ENCODE measurements at places on chromosomes 4 and X.
A peak's percentile ranks its signal among the peaks of the same experiment; 100 is the strongest.

DNA sequence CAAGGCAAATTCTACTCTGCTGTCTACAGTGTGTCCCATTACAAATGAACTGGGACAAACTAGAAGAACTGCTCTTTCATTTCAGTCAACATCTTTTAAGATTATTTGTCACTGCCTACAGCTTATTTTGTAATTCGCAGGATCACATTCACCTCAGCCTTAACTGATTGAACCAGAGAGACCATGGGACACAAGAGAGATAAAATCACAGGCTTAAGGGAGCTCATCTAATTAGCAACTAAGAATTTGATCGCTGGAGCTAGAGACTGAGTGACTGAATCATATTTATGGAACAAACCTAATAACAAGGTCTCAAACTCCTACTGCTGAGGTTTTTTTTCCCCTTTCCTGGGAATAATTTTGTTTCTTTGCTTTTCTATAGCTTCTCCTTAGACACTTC lies 898.2 kb downstream of the PCDH18 start:
- DNase-seq: no peak

DNA sequence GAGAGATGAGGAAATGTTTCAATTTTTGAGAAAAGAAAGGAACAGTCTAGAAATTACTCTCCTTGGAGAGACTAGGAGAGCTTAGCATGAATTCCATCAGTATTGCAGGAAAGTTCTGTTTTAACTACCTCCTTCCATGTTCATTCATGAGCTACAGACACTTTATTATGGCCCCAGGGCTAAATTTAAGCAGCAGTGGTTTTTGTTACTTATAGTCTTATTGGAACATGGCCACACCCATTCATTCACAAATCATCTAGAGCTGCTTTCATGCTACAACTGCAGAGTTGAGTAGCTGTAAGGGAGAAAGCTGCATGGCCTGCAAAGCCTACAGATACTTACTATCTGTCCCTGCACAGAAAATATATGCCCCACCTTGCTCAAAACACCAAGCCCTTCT lies 81.7 kb downstream of the SHISA3 start:
- no peak for DNase-seq

- DNase-seq: no peak
Observed at GRCh38 chrX:154444755-154445246, 860 bp downstream of the FAM50A start.

GRCh38 chr4:26474551-26474950 lies 15.7 kb downstream of the CCKAR start:
- DNase-seq: no peak

DNA sequence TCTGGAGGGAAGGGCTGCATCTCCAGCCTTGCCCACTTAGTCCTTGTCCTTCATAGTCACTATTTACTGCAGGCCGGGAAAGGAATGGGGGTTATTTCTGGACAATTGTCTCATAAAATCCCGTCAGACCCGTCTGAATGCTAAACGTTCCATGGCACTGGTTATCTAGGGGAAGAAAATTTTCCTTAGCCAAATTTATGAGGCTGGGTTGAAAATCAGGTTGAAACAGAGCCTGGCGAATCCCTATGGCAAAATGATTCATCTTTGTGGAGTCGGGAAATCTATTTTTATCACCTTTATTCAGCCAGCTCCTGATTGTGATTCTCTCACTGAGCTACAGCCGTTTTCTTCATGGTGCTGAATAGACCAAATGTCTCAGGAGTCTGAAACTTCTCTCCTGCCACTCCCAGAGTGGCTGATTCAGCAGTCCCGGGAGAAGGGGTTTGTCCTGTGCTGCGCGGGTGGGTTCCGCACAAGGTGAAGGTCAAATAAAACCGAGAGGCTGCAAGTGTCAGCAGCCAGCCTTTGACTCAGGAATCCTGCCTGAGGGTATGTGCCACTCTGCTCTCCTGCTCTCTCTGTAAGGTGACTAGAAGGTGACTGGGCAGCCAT lies 1.0 kb downstream of the LIMCH1 start:
- DNase-seq: no peak

DNA sequence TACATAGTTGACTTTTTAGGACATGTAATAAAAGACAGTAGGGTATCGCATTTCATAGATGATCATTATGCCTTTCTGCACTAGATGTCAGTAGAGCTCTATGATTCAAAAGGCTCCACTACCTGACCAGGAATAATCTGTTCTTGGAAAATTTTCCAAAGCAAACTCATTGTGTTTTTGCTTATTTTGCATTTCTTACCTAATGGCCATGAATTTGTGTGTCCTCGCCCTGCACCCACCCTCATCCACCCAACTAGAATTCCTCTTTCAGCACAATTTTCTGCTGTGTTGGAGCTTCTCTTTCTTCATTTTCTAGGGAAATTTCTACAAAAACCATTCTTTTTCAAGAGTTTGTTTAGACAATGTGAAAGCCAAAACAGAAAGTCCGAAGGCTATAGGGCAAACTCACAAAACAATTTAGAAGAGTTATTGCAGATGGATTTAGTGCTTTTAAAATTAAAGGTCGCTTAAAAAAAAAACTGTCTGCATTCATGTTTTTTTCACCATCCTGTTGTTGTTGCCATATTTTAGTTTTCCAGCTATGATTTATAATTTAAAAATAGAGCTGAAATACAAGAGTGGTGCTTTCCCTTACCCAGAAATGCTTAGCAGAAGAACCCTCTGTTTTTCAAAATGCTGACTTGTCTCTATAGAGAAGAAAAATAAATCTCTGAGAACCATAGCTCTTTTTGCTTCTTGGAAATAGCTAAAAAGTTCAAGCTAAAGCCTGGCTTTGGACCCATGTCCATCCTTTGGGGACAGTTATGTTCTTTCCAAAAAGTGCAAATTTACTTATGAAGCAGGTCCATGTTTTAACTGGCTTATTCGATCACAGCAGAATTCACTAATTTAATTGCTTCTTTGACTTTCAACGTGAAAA lies 183.7 kb downstream of the SPATA18 start:
- peak; percentile 53 for DNase-seq

GRCh38 chrX:63746278-63746677 lies 38.7 kb downstream of the ARHGEF9 start:
- DNase-seq: no peak

GRCh38 chr4:184021389-184021788 lies 116.3 kb downstream of the STOX2 start:
- no peak for DNase-seq

- no peak for DNase-seq
Observed at GRCh38 chr4:118867311-118868067, 21.2 kb upstream of the SYNPO2 start.

DNA sequence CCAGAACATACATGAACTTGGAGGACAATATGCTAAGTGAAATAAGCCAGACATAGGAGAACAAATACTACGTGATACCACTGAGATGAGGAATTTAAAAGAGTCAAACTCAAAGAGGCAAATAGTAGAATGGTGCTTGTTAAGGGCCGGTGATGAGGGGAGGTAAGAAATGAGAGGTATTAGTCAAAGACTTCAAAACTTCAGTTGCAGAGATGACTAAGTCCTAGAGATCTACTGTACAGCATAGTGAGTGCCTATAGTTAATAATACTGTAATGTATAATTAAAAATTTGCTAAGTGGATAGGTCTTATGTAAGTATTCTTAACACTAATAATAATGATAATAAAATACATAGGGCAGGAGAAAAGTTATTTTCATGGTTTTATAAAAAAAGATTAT lies 126.9 kb upstream of the VEGFC start:
- no peak for DNase-seq

GRCh38 chr4:90445380-90445779 lies 318.2 kb downstream of the CCSER1 start:
- DNase-seq: peak; percentile 60

DNA sequence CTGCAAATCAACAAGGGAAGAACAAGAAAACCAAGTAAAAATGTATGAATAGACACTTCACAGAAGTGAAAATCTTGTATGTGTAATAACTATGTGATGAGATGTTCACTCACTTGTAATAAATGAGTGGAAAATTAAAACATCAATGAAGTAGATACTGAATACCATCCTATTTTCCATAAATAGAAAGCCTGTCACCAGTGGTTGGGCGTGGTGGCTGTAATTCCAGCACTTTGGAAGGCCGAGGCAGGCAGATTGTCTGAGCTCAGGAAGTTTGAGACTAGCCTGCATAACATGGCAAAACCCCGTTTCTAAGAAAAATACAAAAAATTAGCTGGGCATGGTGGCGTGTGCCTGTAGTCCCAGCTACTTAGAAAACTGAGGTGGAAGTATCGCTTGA lies 53.5 kb upstream of the SOD3 start:
- DNase-seq: peak; percentile 36

DNA sequence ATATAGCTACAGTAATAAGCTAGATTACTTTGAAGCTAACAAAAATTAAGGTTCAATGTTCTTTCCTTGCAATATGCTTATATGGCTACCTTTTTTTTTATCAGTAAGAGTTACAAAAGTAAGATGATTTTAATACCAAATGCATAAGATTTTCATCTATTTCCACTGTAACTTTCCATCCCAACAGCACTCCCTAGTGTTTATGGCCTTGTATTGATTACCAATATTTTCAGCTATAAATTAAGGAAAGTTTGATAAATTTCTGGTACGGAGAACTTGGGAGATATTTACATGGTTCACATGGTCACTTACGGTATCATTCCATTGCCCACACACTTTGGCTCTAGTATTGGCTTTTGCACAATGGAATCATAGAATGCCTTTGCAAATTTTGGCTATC lies 448.9 kb upstream of the PABPC4L start:
- DNase-seq: no peak

DNA sequence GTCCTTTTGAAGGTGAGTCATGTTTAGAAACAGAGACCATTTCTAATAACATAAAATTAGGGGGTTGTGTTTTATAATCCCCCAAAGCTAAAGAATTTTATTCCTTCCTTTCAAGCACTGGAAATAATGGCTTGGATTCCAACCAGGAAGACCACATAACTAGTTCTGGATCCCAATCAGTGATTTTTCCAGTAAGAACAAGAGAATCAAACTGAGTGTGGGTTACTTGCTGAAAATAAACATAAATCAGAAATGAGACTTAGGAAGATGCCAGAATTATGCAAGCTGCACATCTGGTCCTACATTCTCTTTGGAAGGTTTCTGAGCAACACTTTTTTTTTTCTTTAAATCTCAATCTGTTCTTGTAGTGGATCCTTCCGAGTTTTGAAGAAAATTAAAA lies 76.3 kb downstream of the SOWAHB start:
- no peak for DNase-seq

DNA sequence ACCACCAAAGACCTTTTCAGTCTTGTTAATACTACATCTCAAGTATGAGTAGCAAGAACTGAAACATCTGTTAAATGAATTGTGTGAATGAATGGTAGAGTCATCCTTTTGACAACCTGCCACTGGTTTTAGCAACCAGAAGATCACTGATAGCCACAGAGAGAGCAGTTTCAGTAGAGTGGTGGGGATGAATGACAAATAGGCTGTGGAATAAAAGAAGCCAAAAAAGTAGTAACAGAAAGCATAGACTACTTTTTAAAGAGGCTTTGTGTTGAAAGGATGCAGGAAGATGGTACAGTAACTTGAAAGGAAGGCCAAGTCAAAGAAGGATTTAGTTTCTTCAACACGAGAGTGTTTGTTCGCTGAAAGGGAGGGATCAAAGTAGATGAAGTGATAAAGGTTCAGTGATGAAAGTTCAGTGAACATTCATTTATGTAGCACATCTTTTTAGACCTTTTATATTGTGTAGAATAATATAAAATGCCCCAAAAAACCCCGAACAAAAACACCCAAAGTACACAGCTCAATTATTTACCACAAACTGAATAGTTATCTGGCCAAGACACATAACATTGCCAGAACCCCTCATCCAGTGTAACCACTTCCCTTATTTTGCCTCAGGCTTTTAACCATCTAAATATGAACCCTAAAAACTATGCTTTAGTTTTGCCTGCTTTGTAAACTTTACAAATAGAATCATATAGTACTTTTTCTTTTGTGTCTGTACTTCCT lies 40.1 kb upstream of the EIF1AX start:
- no peak for DNase-seq

- peak; percentile 81 for DNase-seq
Observed at GRCh38 chr4:26088433-26088928, 174.5 kb downstream of the SMIM20 start.

GRCh38 chr4:54005475-54005874 lies 58.9 kb downstream of the CHIC2 start:
- peak; percentile 44 for DNase-seq

DNA sequence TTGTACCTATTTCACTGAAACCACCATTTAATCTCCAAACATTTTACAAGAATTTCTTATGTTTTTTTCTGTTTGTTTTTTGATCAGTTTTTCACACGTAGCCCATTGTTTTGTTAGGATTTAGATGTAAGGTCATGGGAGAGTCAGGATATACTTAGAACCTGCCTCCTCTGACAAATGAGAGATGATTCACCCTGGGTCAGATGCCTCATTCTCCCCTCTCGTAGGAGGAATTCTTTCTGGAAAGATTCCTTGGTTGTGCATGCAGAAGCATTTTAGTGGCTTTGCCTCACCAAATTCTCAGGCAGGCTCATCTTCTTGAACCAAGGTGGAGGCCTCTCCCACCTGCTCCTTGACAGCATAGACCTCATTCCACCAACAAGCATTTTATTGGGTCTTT lies 599.3 kb downstream of the SPRY1 start:
- DNase-seq: peak; percentile 92

DNA sequence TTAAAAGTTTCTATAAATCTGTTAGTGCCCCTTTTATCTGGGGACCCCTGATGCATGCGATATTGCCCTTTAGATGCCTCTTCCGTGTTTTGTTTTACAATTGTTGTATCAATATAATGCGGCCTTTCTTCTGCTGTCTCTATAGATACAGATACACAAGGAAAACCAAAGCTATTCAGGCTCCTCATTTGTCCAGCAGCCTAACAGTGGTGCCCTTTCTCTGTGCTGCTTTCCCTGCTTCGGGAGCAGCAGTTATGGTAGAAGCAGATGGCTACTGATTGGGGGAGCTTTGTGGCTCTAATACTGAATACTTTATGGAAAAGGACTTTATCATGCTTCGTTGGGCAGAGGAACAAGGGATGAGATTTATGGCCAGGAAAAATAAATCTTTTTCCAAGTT lies 10.6 kb upstream of the PRDM8 start:
- DNase-seq: no peak

DNA sequence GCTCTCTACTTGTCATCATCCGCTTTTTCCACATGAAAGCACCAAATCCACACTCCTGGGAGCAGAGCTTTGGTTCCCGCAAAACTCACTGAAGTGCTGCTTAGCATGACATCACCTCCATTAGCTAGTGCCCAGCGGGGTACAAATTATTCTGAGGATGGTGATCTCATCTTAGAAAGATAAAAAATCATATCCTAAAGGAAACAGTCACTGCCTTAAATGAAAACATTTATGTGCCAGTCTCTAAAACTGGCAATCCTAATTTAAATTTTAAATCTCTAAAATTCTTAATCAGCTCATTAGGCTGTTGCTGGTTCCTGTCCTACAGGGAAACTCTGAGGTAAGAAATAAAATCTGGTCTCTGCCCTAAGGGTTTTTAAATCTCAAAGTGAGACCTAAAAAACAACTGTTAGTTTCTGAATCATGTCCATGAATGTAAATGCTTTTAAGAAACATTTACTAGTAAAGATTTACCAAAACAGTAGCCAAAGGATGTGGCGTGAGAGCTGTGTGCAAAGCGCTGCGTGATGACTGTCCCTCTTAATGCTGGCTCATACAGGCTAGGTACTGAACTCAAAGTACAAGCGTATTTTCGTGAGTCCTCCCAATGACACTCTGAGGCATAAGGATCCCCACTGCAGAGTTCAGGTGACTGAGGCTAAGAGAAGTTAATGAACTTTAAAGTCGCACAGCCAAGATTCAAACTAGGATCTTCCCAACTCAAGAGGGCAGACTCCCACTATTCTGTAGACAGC lies 4.5 kb downstream of the CASP3 start:
- peak; percentile 70 for DNase-seq

GRCh38 chr4:83552924-83553323 lies 17.0 kb downstream of the GPAT3 start:
- peak; percentile 17 for DNase-seq

GRCh38 chrX:109040057-109040456 lies 303.7 kb upstream of the IRS4 start:
- no peak for DNase-seq
